ENCODE measurements at places on chromosomes 7 and 10.

GRCh38 chr7:131480384-131481315, 75.8 kb downstream of the PODXL start:
- no peak for DNase-seq

GRCh38 chr7:36567699-36568451, 156.4 kb downstream of the AOAH start:
- DNase-seq = no peak

- no peak for DNase-seq
Observed at GRCh38 chr10:34838366-34838900, 23.3 kb upstream of the PARD3 start.

DNA sequence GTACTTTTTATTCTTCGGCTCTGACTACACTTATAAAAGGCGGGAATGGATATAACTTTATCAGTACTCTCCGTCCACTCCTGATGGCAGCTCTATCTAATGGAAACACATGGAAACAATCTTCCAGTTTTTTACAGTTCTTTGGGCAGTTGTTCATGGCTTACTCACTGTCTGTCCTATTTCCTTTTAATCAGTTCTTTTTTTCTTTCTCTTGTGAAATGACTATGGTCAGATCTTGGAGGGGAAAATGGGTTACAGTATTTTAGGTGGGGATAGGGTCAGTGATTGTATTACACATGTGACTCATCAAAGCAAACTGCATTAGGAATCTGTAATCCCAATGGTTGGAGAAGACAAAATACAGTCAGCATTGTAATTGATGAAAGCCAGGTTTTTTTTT, 112.4 kb downstream of the BICC1 start:
- no peak for DNase-seq

- no peak for DNase-seq
Observed at GRCh38 chr7:37310327-37311080, 138.2 kb downstream of the ELMO1 start.

- DNase-seq = no peak
Observed at GRCh38 chr7:136405931-136406777, 429.0 kb upstream of the MTPN start.

DNA sequence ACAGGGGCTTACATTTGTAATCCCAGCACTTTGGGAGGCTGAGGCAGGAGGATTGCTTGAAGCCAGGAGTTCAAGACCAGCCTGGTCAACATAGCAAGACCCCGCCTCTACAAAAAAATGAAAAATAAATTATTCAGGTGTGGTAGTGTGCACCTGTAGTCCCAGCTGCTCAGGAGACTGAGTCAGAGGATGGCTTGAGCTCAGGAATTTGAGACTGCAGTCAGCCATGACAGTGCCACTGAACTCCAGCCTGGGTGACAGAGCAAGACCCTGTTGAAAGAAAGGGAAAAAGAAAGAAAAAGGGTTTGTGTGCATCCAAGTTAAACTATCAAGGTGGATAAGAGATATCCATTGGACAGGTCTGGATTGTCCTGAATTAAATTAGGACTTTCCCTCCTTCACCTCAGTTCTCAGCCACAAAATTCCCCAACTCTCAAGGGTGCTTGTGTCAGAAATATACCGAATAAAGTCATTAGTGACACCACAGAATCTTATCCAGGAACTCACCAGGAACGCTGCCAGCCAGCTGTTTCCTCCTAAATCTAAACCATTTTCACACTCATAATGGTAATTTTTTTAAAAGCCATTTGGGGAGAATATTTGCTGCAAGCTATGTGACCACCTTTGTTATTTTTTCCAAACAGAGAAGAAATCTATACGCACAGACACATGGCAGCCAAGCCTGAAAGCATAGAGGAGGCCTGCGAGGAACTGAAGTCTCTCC, 12.0 kb downstream of the AFAP1L2 start:
- no peak for DNase-seq

- DNase-seq = no peak
Observed at GRCh38 chr10:18238870-18239485, 98.8 kb downstream of the CACNB2 start.

- no peak for DNase-seq
Observed at GRCh38 chr10:78349165-78349516, 315.5 kb downstream of the RPS24 start.

- no peak for DNase-seq
Observed at GRCh38 chr10:953836-954235, 22.3 kb upstream of the LARP4B start.

DNA sequence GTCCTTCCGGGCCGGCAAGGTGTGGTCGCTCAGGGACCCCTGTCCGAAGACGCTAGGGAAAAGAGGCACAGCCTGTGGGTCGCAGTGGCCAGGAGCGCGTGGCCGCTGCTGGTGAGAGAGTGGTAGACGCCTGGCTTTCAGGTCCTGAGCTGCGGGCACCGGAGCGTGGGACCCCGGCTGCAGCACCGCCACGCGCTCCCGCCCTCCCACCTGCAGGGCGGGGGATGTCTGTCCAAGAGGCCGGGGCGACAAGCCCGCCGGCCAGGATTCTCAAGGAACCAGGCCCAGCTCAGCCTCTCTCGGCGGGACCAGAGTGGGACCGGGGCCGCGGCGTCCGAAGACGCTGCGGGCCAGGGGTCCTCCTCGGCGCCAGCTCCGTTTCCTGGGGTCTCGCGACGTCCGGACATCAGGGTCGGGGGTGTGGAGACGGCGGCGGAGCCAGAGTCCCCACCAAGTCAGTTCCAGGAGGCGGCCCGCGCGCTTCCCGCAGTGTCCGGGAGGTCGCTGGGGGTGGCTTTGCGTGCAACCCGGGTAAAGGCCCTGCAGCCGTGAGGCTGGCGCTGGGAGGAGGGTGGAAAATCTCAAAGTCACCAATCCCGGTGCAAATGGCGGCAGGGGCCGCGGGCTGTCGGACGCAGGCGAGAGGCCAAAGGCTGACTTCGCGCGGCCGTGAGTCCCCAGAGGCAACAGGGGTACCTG, 5.5 kb downstream of the ZNF503 start:
- no peak for DNase-seq
